Activated CD4-positive, alpha-beta T cell treated with anti-CD3 and anti-CD28 coated beads for 1 hour (primary cell): ENCODE measurements at places on chromosomes 12 and 14.

DNA sequence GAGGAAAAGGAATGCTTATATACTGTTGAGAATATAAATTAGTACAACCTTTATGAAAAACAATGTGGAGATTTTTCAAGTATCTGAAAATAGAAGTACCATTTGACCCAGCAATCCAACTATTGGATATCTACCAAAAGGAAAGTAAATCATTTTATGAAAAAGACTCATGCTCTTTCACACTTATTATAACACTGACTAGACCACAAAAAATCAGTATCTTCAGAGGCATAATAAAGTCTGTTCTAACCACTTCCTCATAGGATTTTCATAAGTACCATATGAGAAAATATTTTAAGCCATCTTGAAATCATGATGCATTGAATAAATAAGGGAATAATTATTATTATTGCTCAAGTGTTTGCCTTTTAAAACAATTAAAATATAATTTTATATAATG, 90.8 kb downstream of the SLCO1B1 start:
- no peak for DNase-seq

- DNase-seq, result no peak
Observed at GRCh38 chr14:28515571-28515970, 251.0 kb upstream of the FOXG1 start.

- no peak for DNase-seq
Observed at GRCh38 chr12:5154091-5154490, 110.4 kb downstream of the KCNA5 start.

- no peak for DNase-seq
Observed at GRCh38 chr12:65632131-65632855, 192.0 kb upstream of the HMGA2 start.

DNA sequence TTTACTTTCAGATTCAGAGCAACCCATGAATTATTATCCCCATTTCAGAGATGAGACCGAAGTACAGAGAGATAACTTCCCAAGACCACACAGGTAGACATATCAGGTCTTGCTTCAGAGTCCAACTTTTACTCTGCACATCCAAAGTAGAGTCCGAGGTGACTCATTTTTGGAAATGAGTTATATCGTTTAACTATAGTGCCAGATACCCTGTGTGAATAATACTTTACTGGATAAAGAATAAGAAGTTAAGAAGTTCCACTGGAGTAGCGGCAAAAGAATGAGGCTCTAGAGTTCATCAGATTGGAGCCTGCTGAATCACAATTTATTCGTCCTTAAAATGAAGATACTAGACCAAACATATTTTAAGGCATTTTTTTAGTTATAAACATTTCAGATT, 124.7 kb downstream of the EPS8 start:
- no peak for DNase-seq

DNA sequence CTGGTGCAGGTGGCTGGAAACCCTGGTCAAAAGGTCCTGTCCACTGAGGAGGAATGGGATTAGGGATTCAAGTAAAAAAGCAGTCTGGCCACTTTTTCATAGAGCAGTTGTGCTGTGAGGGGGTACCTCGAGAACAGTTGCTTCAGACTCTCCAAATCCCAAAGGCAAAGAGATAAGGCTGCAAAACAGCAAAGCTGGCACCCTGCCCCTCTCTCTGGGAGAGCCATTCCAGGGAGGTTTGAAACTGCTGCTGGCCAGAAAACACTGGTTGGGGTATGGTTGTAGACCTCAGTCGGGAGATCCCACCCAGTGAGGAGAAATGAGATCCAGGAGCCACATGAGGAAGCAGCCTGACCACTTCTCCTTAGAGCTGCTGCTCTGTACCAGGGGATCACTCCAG, 137.3 kb downstream of the CEP83 start:
- no peak for DNase-seq

GRCh38 chr12:14635776-14636175, 60.6 kb downstream of the GUCY2C start:
- DNase-seq, result no peak

DNA sequence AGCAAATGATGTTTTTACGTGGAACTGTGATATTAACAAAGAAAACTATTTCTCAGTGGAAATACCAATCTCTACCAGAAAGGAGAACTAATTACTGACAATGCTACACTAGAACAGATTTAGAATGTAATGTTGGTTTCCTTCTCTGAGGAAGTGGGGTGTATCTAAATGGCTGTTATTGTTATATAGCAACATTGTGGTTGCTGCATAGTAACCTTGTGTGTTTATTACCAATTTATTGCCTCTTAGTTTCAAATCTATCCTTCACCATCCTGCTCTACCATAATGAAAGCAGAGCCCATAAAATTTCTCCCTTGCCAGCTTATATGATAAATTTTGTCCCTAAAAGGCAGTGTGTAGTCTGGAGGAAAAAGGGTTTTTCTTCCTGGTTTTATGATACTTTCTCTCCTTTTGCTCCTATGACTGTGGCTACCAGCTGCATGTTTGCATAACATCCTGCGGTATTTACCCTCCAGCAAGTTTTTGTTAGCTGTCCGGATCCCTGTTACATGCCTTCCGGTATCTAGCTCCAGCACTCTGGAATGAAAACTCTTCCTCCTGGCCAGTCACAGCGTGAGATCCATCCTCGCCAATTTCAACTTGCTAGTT, 5.7 kb upstream of the KLRK1 start:
- DNase-seq, result no peak

- DNase-seq, result no peak
Observed at GRCh38 chr12:44247588-44247987, 411.7 kb downstream of the TMEM117 start.
